ENCODE measurements at places on chromosomes 6 and 20.

GRCh38 chr6:9401960-9402359 lies 966.6 kb upstream of the SLC35B3 start:
- no peak for DNase-seq

DNA sequence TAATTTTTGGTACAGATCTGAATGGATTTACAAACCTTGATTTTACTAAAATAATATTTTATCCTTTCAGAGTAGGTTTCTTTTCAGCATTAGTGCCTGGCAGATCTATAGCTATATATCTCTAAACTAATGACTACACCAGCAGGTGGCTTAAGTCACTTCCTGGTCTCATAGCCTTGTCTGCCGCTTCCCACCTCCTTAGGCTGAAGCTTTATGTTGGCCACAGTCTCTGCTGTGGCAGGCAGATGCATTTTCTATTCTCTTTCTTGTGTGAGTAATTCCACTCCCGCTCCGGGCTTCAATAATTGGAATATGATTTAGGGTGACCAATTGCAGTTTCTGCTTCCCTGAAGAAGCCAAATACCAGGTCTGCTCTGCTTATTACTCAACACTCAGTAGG lies 226.8 kb upstream of the HS3ST5 start:
- DNase-seq: no peak

- DNase-seq: peak; percentile 41
Observed at GRCh38 chr6:159169557-159170332, 545 bp downstream of the FNDC1 start.

DNA sequence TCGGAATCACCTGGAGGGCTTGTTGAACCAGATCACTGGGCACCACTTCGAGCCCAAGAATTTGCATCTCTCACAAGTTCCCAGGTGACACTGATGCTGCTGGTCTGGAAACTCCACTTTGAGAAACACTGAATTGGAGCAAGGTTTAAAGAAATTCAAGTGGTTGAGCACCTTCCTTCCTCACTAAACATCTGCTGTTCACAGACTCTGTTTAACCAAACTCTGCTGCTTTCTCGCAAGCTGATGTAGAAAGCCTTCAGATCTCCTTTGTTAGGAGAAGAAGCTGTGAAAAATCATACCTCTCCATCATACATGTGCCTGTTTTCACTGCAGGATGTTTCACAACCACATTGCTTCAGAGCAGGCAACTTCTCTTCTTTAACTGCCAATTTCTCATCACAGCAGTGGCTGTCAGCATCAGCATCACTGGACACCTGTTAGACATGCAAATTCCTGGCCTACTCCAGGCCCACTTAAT lies 87.5 kb upstream of the TOP1 start:
- DNase-seq: peak; percentile 11

- DNase-seq: no peak
Observed at GRCh38 chr6:164741938-164742451, 567.4 kb downstream of the C6orf118 start.

DNA sequence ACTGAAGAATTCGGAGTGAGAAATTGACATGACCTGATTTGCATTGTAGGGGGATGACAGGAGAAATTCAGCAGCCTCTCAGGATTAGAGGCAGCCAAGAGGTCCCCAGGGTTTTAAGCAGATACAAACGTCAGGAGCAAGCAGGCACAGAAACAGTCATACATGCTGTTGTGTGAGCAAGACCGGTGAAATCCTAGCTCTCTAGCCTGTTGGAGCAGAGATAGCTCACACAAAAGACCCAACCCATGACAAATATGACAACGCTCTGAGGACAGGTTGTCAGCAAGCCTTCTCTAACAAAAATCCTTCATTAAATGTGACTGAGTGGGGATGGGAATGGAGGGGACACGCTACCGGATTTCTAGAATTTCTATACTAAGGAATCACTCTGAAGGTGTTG lies 23.0 kb upstream of the AKAP12 start:
- no peak for DNase-seq

GRCh38 chr6:42086046-42087035 lies 36.0 kb downstream of the TAF8 start:
- peak; percentile 27 for DNase-seq

DNA sequence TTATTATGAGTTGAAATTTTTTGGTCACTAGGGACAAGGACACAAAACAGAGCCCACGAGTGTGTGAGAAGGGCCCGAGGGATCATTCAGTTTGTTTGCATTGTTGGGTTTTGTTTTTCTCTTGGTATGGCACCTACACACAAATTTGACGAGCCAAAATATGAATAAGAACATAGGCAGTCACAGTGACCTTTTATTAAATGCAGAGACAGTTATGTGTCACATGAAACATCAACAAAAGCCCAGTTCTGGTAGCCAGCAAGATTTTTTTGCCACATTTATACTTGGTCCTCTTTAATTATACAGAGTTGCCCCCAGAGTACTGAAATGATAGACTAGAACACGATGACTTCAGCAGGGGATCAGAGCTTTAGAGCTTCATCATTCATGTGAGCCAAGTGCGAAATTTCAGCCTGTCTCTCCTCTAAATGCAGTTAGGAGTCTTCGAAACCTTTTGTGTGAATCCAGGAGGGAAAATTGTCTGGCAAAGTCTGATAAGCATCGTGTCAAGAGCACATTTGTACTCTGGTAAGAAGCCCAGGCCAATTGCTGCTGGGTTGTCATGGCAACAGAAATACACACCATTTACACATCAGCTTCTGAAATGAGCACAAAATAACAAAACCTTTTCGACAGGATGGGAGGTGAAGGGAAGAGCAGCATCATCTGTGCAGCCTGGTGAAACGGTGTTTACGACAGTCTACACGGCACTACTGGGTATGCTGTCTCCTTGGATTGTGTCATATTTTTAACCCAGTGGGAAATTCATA lies 79.2 kb upstream of the RIPOR2 start:
- DNase-seq: peak; percentile 93

DNA sequence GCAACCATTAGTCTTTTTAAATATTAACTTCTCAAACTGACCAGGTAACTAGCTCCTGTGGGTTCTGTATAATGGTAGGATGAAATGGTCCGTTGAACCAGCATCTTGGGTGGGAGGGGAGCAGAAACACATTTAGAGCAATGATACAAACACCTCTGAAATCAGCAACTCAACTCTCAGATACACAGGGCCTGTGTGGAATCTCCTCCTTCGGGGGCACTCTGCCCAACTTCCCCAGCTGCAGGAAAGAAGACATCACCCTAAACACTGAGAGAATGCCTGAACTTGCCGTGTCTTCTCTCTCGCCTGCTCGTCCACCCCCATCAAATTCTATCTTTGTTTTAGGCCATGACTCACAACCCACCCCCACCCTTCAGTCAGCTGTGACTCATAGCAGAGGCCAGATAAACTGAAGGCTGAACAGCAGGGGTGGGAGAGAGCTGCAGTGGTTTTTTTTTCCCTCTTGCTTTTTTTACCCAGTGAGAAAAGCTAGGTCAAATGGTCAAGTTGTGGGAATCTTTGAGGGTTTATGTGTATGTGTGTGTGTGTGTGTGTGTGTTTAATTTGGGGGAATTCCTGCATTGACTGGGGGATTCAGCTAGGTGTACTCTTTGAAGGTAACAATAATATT lies 593.4 kb upstream of the JAG1 start:
- peak; percentile 98 for DNase-seq

DNA sequence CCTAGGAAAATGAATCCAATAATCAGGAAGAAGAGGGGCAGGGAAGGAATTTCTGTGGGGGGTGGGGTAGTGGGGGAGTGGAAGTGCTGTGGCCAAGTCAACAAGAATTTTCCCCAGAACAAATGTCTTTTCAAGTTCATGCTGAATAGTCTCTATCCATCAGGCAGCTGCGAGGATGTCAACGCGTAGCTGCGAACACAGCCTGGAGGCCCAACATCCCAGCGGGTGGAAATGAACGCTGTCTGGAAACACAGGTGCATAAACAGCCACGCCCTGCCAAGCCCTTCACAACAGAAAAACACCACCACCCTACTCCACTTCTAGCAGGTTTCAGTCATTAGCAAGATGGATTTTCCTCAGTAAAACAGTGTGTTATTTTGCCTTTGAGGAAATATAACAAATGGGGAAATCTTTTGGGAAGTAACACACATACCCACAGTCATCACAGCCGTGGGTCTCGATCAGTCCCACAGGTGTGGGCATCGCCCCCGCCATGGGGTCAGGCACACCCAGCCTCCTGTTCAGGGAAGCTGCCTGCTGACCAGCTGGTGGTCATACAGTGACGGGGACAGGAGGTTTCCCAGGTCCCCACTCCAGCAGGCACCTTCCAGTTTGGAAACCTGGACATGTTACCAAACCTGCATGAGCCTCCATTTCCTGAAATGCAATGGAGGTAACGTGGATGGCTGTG lies 112.1 kb upstream of the THBS2 start:
- DNase-seq: no peak

DNA sequence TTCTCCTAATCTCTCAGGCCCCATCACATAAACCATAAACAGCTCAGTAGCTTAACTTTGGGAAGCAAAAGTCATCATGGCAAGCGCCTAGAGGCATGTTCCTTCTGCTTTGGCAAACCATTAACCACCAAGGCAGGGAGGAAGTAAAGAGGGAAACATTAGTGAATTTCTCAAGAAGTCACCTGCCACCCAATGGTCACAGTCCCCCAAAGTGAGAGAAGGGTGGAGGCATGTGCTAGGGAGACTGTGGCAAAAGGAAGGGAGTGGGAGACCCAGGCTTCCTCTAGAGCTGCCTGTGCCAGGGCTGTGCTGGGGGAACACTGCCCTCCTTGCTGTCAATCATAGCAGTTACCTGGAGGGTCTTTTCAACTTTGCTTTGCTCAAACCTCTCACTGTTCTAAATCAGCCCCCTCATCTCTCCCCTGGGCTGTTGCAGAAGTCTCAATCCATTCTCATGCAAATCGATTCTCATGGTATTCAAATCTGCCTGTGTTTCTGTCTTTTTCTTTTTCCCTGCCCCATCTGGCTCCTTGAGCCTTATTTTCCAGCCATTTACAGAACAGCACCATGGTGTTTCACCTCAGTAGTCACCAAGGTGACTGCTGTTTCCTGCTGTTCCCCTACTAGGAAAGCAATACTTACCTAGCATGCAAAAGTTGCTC lies 1.8 kb upstream of the RNF24 start:
- DNase-seq: no peak

GRCh38 chr6:100230953-100231316 lies 233.8 kb downstream of the SIM1 start:
- no peak for DNase-seq

DNA sequence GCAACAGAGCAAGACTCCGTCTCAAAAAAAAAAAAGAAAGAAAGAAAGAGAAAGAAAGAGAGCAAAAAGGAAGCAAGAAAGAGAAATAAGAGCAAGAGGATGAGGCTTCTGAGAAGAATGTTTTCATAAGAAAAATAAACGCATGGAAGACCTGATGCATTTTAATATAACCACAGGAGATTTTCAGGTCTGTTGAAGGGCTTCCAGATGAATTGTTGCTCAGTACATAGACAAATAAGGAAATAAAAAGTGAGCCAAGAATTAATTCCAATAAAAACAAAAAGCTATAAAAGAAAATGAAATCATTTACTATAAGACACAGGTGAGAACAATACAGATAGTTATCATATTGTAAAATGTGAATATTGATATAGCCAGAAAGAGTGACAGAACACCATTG lies 43.5 kb downstream of the PERP start:
- peak; percentile 6 for DNase-seq

- DNase-seq: no peak
Observed at GRCh38 chr6:28424163-28424562, 19.1 kb downstream of the ZSCAN23 start.

DNA sequence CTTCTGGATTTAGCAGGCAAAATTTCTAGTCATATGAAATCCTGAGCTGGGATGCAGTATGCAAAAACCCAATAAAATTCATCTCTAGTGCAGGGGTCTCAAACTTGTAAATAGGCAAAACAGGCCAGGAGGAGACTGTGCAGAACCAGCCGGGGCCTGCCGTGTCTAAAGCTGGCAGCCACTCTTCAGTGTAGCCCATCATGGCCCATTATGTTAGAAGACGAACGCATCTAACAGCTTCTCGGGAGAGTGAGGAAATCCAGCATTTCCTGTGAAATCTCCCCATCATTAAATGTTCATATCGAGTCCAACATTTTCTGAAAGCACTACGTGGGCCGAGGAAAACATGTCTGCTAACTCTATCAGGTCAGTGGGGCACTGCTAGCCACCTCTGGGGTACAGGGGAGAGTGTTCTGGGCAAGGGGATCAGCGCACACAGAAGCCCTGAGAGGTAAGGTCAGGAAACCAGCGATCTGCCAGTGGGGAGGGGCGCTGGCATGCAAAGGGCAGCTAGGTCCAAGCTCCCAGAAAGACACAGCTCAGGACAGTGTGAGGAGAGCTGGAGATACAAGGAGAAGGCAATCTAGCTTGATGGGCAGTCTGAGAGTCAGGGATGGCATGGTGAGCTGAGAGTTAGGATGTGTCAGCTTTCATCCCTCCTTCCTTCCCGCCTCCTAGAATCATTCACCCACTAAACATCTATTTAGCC lies 144.2 kb downstream of the PREX1 start:
- no peak for DNase-seq

GRCh38 chr6:90362318-90362717 lies 65.7 kb upstream of the BACH2 start:
- DNase-seq: peak; percentile 74

DNA sequence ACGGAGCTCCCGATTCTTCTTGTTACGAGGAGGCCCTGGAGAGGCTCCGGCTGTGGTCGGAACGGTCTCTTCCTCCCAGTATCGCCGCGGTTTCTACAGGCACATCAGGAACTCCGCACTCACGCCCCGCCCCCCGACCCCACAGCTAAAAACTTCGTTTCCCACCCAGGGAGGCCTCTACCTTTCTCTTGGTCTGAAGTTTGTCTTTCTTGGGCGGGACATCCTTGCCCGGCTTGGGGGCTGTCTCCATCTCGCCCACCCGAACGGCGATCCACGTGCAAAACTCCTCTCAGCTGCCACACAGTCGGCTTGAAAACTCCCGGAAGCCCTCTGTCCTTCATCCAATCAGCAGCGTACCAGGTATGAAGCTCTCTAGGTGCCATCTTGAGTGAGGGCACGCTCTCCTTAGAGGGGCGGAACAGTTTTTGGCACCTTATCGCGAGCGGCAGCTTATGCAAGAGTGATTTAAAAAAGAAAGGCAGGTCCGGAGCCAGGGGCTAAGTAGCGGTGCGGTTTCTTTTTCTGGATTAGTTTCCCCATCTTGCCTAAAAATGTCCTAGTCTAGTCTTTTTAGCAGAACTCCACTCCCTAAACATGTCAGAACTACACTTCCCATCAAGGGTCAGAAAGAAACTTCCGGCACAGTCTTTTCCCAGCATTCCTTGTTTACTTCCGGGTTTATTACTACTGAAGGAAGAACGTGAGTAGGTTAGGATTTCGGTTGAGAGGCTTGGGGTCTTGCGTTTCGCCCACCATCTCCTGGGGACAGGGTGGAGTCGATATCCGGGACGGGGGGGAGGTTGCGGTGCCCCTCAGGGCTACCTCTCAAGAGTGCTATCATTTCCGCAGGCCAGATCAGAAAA lies at the start of the genes PFDN6 and WDR46:
TSS of gene PFDN6 (plus strand) at position 681 of the 863 bp plus-strand sequence. CDS start 256 bp downstream, outside the sequence.
TSS of gene WDR46 (minus strand) at position 319 of the 863 bp plus-strand sequence. CDS start at position 250, 69 bp downstream.
- peak; percentile 92 for DNase-seq

GRCh38 chr20:52312132-52312729 lies 120.7 kb upstream of the ZFP64 start:
- peak; percentile 79 for DNase-seq

GRCh38 chr6:57242505-57242904 lies 20.4 kb upstream of the RAB23 start:
- DNase-seq: peak; percentile 97

- DNase-seq: no peak
Observed at GRCh38 chr6:63964366-63964765, 328.8 kb downstream of the PHF3 start.

GRCh38 chr6:5333658-5334057 lies 72.3 kb downstream of the FARS2 start:
- no peak for DNase-seq
